ENCODE measurements at places on chromosomes 12 and 14.

DNA sequence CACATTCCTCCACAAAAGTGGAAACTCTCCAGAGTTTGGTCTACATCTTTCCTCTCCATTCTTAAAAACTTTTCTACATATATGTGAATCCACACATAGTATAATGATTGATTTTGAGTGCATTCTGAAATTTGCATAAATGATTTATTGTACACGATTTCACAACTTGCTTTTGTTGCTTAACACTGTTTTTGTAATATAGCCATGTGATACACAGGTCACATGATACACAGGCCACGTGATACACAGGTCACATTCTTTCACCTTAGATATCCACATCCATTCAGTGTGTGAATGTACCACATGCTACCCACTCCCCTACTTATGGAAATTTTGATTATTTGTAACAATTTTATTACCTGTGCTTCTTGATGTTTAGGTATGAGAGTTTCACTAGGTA, 319.1 kb downstream of the ZFP36L1 start:
- no peak for DNase-seq

- DNase-seq: no peak
Observed at GRCh38 chr14:54348001-54348611, 48.7 kb upstream of the CDKN3 start.

- DNase-seq: no peak
Observed at GRCh38 chr12:49032679-49033447, 14.3 kb upstream of the PRKAG1 start.

DNA sequence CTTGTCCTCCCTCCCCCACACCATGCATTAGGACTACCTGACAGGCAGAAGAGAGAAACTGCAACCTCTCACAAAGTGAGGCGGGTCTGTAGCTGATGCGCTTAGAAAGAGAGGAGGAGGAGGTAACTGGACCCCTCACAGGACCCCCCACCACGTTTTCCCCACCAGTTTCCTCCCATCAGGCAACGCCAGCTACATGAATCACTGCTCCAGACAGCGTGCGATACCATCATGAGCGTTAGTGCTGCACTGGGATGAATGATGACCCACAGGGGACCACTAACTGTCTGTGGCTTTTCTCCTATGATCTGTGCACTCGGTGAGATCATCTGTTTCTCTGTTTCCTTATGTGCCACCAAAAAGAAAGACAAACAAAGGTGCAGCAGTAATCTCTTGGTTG, 77.7 kb downstream of the KCNK10 start:
- no peak for DNase-seq

DNA sequence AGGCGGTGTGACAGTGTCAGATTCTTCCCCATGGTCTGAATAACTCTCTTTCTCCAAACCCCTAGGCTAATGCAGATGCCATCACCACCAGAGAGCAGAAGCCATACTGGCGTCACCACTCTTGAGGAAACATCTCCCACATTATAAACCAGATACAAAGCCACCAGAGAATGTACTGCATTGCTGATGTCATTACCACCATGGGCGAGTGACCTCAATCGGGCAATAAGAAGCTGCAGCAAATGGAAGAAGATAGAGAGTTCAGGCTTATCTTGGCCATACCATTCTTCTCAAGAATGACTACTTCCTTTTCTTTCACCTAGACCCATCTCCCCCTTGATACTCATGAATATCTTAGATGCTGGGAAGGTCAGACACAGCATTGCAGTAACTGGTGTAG, 1157.2 kb downstream of the TMEM121 start:
- DNase-seq: no peak

- no peak for DNase-seq
Observed at GRCh38 chr12:113373969-113374368, 15.6 kb downstream of the PLBD2 start.

GRCh38 chr12:89451841-89452251, 72.8 kb downstream of the GALNT4 start:
- DNase-seq: no peak

- DNase-seq: peak; percentile 77
Observed at GRCh38 chr14:75427482-75428229, at the start of gene JDP2. Gene JDP2 (plus strand): TSS chr14:75428022. CDS start chr14:75437921, 9,899 bp downstream.

- DNase-seq: no peak
Observed at GRCh38 chr14:72774894-72775620, 118.8 kb downstream of the DPF3 start.

GRCh38 chr12:45298721-45299692, 83.1 kb downstream of the ANO6 start:
- DNase-seq: no peak

GRCh38 chr14:79502136-79502750, 709.1 kb downstream of the DIO2 start:
- no peak for DNase-seq

DNA sequence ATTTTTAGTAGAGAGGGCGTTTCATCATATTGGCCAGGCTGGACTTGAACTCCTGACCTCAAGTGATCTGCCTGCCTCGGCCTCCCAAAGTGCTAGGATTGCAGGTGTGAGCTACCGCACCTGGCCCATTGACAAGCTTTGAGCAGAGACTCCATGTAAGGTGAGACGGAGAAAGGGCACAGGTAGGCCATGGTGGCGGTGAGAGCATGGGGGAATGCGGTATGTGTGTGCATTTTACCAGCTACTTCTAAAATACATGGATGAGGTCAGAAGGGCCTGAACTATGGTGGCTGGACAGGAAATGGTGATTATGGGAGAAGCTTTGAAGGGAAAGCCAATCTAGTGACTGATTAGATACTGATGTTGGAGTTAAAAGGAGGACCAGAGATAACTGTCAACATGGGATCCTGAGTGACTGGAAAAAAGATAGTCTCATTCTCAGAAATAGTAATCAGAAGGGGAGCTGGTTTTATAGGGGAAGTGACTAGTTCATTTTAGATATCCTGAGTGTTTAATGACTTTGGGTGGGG, 21.9 kb upstream of the PTPRB start:
- no peak for DNase-seq

GRCh38 chr12:88925454-88925853, 345.2 kb upstream of the KITLG start:
- DNase-seq: no peak

- DNase-seq: no peak
Observed at GRCh38 chr14:53620317-53620716, 336.3 kb downstream of the BMP4 start.

DNA sequence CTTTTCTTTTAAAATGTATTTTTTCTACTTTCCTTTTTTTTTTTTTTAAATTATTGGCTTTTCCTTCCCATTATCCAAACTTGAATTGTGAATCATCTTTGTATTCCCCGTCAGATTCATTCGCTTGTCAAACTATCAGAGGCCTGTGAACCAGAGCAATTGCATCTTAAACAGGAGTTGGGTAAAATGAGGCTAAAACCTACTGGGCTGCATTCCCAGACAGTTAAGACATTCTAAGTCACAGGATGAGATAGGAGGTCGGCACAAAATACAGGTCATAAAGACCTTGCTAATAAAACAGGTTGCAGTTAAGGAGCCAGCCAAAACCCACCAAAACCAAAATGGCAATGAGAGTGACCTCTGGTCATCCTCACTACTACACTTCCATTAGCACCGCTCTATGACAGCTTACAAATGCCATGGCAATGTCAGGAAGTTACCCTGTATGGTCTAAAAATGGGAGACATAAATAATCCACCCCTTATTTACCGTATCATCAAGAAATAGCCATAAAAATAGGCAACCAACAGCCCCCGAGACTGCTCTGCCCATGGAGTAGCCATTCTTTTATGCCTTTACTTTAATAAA, 19.9 kb downstream of the FUT8 start:
- no peak for DNase-seq

DNA sequence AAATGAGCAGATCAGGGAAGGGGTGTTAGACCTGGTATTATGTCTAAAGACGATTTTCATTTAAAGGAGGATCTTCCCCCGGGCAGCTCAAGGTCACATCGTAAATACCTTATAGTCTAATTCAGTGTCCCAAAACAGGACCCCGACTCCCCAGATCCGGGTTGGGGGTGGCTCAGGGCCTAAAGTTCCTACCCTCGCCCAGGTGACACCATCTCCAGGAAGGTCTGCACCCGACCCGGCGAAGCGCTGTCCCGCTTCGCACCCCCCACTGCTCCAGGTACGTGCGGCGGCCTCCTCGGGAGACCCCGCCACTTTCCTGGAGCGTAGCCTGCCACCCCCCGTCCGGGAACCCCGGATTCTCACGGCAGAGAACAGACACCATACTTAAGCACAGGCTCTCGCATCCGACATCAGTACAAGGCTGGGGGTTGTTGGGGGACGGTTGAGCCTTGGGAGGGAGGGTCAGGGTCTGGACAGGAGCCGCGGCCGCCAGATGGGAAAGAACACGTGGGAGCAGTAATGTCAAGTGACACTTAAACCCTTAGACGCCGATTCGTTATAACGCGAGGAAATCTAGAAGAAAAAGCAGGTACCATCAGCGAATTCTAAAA, 556 bp downstream of the TIMM9 start:
- DNase-seq: peak; percentile 80

DNA sequence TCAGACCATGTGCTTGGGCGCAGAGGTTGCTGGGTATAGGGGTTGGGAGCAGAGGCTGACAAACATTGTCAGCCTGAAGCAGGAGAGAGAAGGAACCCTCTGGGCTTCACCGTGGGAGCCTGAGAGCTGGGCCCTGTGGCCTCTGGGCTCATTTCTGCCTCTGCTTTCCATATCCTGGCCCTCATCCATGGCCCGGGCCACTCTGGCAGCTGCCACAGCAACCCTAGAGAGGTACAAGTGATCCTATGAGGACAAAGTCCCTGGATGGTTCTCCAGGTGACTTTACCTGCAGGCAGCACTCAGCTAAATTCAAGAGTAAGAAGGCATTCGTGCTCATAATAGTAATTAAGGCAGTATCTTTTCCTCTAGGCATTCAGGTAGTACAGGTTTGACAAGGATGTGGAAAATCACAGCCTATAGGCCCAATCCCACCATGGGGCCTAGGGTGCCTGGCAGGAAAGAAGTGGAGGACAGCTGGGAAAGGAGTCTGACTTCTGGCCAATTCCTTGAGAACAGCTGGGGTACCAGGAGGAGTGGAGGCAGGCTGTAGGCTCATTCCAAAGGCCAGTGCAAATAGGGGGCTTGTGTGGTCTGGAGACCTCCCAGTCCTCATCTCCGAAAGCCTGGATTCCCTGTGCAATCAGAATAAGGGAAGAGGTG, 3.6 kb upstream of the TTC7B start:
- DNase-seq: no peak

- DNase-seq: no peak
Observed at GRCh38 chr14:51129130-51129529, 34.2 kb upstream of the TRIM9 start.

GRCh38 chr12:6229224-6230218, 29.3 kb downstream of the CD9 start:
- no peak for DNase-seq

GRCh38 chr14:44204061-44204835, 302.8 kb downstream of the FSCB start:
- DNase-seq: no peak

- DNase-seq: no peak
Observed at GRCh38 chr12:2373307-2373706, 320.5 kb downstream of the CACNA1C start.

DNA sequence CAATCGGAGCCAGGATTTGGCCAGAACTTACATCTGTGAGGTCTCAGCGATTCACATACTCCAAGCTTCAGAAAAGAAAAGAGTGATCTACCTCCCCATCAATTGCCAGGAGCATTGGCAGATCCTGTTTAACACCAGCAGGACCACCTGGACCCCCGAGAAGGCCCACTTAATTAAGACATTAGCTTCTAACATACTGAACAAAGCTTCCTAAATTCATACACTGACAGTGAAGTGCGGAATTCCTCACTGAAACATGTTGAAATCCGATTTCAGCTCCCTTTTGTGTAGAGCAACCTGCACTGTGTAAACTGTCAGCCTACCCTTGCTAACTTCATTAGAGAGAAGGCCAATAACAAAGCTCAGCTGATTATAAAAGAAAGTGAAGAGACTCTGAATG, 274.0 kb downstream of the NOVA1 start:
- no peak for DNase-seq

GRCh38 chr12:95648990-95649791, 97.9 kb upstream of the USP44 start:
- DNase-seq: no peak

- DNase-seq: no peak
Observed at GRCh38 chr14:85934886-85935254, 404.9 kb downstream of the FLRT2 start.

GRCh38 chr12:120162763-120163162, 31.8 kb downstream of the GCN1 start:
- DNase-seq: no peak

DNA sequence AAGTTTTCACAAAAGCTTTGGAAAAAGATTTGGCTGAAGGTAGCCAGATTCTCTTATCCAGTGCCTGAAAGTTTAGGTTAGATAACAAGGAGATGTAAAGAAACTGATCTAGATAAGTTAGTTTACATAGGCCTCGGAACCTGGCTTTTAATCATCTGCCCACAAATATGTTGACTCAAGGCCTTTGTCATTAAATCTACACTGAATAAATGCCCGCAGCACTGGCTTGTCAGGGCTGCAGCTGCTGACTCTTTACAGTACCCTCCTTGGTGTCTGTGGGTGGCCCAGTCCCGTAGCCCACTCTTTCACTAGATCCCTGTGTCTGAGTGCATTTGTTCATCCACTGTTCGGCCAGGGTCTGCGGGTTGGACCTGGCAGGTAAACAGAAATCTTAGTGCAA, 58.0 kb downstream of the TMEM116 start:
- DNase-seq: no peak

DNA sequence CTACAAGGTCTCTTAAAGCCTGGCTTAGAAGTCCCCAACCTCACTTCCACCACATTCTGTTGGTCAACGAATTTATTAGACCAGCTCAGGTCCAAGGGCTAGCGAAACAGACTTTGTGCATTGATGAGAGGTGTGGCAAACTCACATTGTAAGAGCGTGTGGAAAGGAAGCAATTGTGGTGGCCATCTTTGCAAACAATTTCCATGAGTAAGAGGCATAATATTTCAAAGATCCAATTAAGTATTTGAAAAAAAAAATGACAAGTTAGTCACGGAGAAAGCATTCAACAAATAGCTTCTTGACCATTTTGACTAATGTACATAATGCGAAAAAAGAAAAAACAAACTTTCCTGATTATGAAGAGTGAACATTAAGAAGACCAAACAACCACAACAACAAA, 7.4 kb downstream of the NR1H4 start:
- DNase-seq: no peak

DNA sequence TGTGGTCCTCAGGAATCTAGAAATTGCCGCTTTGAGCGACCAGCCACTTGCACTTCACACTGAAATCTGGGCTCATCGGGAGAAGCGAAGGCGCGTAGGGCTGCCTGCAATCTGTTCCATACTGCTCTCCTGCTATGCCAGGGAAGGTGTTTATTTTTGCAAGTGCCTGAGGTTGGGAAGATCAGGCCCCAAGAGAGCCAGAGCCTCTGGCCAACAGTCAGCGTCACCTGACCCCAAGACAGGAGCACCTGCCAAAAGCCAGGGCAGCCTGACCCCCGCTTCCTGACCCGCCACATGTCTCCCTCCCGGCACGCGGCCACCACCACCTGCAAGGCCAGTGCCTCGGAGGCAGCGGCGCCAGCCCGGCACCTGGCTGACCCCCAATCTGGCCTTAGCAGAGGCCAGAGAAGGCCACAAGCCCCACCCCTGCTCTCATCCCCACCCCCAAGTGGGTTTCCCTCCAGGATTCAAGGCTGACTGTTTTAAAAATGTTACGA, 94.4 kb downstream of the CHGA start:
- no peak for DNase-seq
